Mesenteric fat pad (tissue), 1 donor: ENCODE measurements at places on chromosomes 3 and 15. TPM values are rescaled to one million over a fixed set of nuclear protein-coding genes. Genes with fewer than 3 reads are reported as not detected.

- DNase-seq = no peak
Observed at GRCh38 chr3:17805461-17805940, 63.1 kb upstream of the TBC1D5 start.

GRCh38 chr3:3113042-3113709, 3.0 kb upstream of the IL5RA start:
- no peak for DNase-seq

- DNase-seq = no peak
Observed at GRCh38 chr3:179898024-179898423, 138.7 kb downstream of the PEX5L start.

- no peak for DNase-seq
Observed at GRCh38 chr3:141316851-141317250, 51.5 kb upstream of the ZBTB38 start.

GRCh38 chr3:2465842-2466241, 367.2 kb downstream of the CNTN4 start:
- no peak for DNase-seq

- DNase-seq = no peak
Observed at GRCh38 chr3:48960841-48961413, 29.1 kb upstream of the P4HTM start.

DNA sequence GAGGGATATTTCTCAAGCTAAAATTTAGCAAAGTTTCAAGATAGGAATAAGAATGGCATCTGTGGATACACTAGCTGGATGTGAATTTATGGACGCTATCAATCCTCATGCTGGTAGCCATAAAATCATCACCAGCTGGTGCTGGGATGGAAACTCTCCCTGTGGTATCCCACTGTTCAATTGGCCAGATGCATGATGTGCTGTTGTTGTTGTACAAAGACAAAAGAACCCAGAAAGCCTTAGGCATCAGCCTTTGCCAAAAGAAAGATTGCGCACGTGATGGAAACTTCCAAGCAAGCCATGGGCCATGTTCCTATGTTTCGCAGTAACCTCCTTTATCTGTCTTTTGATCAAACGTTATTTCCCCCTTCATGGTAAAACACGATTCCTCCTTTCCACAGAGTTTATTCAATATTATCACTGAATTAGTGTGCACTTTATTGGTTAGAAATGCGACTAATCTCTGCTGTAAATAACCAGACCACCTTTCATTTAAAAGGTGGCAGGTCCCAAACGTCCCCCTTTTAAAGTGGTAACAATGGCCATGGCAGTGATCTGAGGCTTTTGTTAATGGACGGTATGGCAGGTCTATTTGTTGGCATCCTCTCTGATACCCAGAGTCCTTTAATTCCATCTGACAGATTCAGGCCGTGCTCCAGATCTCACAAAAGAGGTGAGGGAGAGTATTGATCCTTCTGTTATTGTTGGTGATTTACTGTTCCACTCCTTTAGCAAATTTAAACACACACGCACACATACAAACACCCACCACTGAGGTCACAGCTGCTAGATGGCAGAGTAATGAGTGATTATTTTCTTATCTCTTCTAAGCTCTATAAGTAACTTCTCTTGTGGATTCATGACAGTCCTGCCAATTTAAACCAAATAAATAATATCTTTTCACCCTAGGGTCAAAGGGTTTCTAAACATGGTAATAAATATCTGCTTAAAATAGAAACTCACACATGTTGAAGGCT, 291.2 kb upstream of the KCNMB2 start:
- DNase-seq = no peak

DNA sequence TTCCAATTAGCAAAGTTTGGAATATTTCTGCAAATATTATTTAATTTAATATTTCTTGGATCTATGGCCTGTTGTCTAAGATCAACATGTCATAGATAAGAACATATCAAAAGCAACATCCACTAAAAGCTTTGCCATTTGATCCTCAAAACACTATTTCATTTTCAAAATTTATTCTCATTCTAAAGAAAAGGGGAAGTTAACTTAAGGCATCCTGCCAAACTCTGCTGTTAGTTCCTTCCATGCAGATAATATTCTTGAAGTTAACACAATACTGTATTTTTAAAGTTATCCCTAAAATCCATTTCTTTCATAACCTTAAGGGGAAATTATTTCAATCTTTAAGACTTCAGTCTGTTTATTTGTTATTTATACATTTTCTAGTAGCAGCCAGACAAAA, 28.2 kb upstream of the GBE1 start:
- no peak for DNase-seq

GRCh38 chr3:88040529-88040928, 18.3 kb downstream of the CGGBP1 start:
- DNase-seq = no peak

GRCh38 chr3:188946351-188947240, 225.2 kb upstream of the TPRG1 start:
- no peak for DNase-seq

- DNase-seq = no peak
Observed at GRCh38 chr3:56547486-56547885, 9.5 kb upstream of the CCDC66 start.

- no peak for DNase-seq
Observed at GRCh38 chr3:31695280-31696008, 162.7 kb downstream of the STT3B start.

DNA sequence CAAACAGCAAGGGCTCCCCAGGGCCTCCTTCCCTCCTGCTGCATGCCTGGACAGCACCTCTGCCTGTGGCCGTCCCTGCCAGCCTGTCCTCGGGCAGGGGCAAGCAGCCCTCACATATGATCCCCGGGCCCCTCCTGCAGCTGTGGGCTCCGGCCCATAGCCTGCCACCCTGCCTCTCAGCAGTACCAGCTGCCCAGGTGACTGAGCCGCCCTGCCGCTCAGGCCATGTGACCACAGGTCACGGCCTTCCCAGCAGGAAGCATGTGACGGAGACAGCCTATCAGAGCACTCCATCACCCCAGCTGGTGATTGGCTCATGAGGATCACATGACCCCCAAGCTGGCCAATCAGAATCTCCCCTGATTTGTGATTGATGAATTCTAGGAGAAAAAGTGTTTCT, 23.9 kb downstream of the ALDH1L1 start:
- DNase-seq = peak; percentile 64

- DNase-seq = no peak
Observed at GRCh38 chr3:134839990-134840389, 44.9 kb downstream of the EPHB1 start.

DNA sequence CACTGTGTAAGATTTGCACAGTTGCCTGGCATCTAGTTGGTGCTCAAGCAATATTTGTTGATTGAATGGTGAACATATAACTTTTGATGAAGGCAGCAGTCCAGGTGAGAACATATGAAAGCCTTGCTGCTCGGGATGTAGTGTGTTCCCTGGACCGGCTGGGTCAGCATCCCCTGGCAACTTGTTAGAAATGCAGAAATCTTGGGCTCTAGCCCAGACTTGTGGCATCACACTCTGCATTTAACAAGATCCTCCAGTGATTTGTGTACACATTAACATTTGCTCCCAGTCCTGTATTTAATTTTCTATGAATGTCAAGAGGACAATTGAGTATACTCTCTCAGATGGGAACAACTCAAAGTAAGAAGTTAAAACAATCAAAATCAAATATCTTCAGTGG, 69.0 kb upstream of the SAMMSON start:
- no peak for DNase-seq

DNA sequence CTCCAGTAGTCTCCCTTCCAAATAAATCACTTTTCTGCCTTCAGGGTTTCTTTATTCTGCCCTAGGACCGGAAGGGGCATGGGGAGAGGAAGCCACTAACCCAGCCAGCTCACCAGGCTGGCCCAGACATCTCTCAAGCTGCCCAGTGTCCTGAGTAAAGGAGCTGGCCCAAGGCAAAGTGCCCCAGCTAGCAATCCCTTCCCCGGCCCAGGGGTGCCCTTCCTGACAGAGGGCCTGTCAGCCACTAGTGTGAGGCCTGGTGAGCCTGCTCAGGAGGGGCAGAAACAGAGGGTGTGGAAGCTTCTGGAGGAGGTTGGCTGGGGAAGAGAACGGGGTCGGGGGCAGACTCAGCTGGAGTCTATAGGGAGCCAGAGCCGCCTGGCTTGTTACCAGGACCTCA, 22.2 kb downstream of the SHF start:
- DNase-seq = no peak

- no peak for DNase-seq
Observed at GRCh38 chr3:101850246-101851051, 1.1 kb downstream of the NFKBIZ start.

GRCh38 chr15:69583626-69584025, 131.0 kb downstream of the RPLP1 start:
- DNase-seq = no peak

- no peak for DNase-seq
Observed at GRCh38 chr15:80550219-80550907, 144.7 kb upstream of the ABHD17C start.

DNA sequence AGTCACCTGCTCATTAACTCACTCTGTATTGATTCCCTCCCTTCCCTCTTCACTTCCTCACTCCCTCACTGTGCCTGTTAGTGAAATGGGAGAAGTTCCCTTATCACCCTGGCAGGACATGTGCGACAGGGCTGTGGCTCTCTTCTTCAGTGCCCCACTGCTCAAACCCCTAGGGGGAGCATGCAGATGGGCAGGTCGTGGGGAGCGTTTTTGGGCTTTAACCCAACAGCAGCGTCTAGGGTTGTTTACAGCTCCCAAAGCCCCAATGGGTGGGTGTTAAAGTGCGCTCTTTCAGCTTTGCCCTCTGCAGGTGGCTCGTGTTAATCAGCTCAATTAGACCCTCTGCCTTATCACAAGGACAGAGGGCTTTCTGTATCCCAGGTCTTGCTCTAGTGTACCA, 447.8 kb upstream of the PROK2 start:
- DNase-seq = no peak

GRCh38 chr3:195918176-195918575, 9.8 kb upstream of the TNK2 start:
- DNase-seq = peak; percentile 65

DNA sequence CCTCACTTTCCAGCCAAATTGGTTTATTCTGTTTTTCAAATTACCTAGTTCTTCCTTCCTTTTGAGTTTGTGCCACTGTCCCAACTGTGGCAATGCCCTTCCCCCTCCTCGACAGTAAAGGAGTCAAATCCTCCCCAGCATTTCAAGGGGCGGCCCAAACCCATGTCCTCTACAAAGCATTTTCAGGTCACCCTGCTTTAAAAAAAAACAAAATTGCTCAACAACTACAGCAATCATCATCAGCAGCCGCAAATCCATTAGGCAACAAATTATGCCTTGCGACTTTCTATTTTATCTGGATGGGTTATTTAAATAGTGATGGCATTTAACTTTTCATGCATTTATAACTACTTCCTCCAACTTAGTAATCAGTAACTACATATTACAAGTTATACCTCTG, 32.7 kb downstream of the PLD1 start:
- no peak for DNase-seq

DNA sequence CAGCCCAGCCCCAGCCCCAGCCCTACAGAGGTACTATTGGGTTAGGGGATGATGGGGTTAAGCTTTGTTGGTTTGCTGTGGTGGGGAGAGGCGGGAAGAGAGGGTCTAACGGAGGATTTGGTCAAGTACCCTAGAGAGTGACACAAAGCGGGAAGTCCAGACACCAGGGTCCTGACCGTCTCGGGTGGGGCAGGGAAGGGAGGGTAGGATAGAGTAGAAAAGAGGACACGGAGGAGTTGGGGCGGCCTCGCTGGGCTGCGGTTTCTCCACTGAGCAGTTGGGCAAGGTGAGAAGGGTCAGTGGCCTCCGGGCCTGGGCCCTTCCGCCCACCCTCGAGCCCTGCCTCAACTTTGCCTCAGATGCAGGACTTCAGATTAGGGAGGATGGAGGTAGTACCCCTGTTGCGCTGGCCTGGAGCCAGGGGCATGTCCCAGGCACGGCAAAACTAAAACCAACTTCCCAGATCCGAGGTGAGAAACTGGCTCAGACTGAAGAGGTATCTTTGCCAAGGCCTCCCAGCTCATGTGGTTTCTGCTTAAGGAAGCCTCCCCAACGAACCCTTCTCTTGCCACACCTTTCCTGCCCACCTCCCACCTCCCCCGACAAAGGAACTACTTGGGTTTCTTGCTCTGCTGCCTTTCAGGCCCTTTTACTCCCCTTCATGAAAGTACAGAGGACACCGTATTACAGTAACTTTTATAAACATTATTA, 551 bp downstream of the PML start:
- DNase-seq = no peak

GRCh38 chr3:117150628-117151027, 441.0 kb downstream of the TUSC7 start:
- DNase-seq = no peak

- DNase-seq = no peak
Observed at GRCh38 chr3:77535116-77535515, 495.2 kb downstream of the ROBO2 start.

DNA sequence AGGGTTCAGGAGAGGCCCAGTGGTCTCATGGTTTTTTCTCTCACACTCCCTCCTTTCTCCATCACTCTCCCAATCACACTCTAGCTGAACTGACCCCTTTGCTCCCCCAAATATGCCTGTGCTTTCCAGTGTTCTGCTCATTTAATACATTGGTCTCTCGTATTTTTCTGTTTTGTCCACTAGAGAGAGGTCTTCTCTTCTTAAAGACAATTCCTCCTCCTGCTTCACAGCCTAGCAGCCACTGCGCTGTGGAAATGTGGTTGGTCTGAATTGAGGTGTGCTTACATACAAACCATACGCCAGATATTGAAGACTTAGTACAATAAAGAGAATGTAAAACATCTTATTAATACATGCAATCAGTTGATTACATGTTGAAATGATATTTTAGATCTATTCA, 60.6 kb upstream of the XCR1 start:
- DNase-seq = no peak

GRCh38 chr3:72601060-72601459, 247.2 kb downstream of the SHQ1 start:
- DNase-seq = no peak

ACAN gene
- 1.4 TPM for total RNA-seq

COL7A1 gene
- total RNA-seq = 0.84 TPM

ITIH3 gene
- 0.71 TPM for total RNA-seq

TGM4 gene
- total RNA-seq = not detected

HDGFL3 gene
- 31.2 TPM for total RNA-seq

ERC2 gene
- total RNA-seq = 1.1 TPM

PRICKLE2 gene
- total RNA-seq = 65.7 TPM

SCAANT1 gene
- total RNA-seq = not detected

MYH15 gene
- 0.29 TPM for total RNA-seq

SLC7A14 gene
- not detected for total RNA-seq

SLC22A13 gene
- 1.00 TPM for total RNA-seq

SIDT1 gene
- 1.5 TPM for total RNA-seq

MRPS22 gene
- 37.6 TPM for total RNA-seq
